Mesenchymal stem cell (in vitro differentiated cells and primary cell): ENCODE measurements at places on chromosomes 3 and 15.
A peak's percentile ranks its signal among the peaks of the same experiment; 100 is the strongest.

DNA sequence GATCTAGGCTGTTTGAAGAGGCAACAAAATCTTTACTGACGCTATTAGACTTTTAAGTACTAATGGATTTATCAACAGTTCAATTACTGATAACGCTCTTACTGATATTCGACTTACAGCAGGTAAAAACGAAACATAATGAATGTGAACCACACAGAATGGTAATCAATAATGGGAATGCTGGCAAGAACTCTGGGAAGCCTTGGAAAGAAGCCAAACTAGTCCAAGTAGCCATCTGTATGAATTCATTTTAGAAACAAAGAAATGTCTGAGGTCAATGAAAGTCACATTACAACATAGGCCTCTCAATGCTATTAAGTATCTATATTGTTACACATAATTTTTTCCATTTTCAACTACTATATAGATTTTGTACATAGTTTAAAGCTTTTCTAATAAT, 130.0 kb downstream of the DMXL2 start:
- DNase-seq: no peak

GRCh38 chr3:130870423-130870822, 23.5 kb upstream of the ATP2C1 start:
- no peak for DNase-seq

- peak; percentile 67 for DNase-seq
Measured at GRCh38 chr15:76310475-76311099, 682 bp downstream of the ETFA start.

GRCh38 chr15:58212909-58213526, 74.8 kb downstream of the AQP9 start:
- no peak for DNase-seq

GRCh38 chr3:78878011-78878410, 889.8 kb downstream of the ROBO1 start:
- no peak for DNase-seq

DNA sequence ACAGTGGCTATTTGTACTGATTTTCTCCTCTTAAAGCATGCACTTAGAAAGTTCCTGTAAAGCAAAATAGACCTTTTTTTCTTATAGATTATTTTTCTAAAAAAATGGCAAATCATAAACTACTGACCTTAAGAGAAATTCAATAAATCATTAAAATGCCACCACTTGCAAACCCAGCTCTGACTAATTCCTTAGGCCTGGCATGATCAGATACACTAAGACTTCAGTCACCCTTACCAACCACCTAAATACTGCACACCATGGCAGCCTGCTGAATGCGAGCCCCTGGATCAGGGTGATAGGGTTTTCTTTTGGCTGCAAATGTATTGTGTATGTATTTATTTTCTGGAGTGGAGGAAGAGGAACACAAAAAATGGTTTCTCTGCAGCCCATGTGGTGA, 370.6 kb upstream of the TBL1XR1 start:
- no peak for DNase-seq

- DNase-seq: no peak
Measured at GRCh38 chr15:81516012-81516411, 142.0 kb upstream of the TMC3 start.

DNA sequence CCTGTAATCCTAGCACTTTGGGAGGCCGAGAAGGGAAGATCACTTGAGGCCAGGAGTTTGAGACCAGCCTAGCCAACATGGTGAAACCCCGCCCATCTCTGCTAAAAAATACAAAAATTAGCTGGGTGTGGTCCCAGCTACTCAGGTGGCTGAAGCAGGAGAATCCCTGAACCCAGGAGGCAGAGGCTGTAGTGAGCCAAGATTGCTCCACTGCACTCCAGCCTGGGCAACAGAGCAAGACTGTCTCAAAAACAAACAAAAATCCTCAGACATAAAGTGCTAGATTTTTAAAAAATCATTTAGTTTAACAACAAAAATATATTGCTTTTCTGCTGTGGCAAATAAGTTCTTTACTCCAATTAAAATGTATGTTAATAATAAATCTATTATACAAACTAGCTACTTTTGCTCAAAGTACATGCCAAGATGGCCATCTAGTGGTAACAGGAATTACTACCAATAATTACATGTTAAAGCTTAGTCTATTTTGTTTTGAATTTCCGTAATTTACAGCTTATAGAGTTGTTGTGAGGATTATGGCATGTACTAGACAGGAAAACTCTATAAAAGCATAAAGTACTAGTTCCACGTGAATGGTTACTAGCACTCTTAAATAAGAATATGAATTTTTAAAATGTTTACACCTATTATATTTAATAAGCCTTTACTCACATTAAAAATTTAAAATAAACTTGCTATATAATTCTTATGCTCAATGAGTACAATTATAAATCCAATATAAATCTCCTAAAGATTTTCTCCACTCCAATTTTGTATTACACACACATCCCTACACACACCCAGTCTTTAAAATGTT, 39.0 kb downstream of the GABPB1 start:
- DNase-seq: peak; percentile 60
